ENCODE measurements at places on chromosomes 16 and 17.
A peak's percentile ranks its signal among the peaks of the same experiment; 100 is the strongest.

GRCh38 chr17:51263006-51263405 is 2.7 kb downstream of the UTP18 start:
- no peak for DNase-seq

DNA sequence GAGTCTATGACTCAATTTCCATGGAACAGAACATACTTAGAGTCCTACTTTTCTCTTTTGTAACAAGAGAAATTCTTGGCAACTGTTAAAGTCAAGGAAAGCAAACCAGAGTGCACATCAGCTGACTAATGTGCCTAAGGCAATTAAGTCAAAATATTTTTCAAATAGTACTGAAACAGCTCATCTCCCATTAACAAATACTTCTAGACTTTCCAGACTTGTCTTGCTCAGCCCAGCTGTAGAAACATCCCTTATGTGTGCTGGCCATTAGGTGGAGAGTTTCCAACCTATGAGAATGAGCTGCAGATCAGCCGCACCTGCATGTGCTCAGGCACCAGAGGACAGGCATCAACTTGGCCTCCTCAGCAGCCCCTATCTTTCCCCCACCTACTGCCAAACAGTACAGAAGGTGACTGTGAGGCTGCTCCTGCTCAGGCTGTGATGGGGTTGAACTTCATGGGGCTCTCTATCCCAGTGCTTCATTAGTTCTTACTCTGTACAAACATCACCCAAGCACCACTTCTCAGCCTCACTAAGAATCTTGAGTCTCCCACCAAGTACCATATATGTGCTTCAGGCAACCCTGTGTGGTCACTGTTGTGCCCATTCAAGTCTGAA is 32.2 kb downstream of the TEX2 start:
- DNase-seq: no peak

DNA sequence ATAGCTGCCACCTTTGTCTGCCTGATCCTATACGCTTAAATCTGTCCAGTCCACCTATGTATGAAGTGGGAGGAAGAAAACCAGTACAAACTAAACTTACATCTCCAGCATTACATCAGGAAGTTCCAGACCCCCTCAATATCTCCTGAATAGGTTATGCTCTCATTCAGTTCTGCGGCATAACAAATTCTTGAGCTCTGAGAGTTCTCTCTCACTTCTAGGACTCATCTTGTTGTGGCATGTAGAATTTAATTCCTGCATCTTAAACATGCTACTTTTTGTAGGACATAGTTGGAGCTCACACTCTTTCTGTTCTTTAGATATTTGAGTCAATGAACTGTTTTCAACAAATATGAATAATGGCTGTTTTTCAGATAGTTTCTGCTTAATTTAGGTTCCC is 662.5 kb downstream of the CDH11 start:
- DNase-seq: no peak

GRCh38 chr17:39404542-39405378 is 3.3 kb upstream of the FBXL20 start:
- peak; percentile 8 for DNase-seq

GRCh38 chr16:69890892-69891282 is 60.2 kb upstream of the CLEC18A start:
- no peak for DNase-seq

DNA sequence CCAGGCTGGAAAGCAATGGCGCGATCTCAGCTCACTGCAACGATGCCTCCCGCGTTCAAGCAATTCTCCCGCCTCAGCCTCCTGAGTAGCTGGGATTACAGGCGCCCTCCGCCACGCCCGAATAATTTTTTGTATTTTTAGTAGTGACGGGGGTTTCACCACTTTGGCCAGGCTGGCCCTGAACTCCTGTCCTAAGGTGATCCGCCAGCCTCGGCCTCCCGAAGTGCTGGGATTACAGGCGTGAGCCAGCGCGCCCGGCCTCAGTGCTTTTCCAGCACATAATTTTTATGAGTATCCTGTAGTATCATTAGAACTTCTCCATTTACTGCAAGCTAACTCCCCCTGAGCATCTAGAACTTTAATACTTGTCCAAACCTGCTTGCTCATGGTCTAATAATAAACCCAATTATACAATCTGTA is 1.8 kb downstream of the UBE2G1 start:
- no peak for DNase-seq

- DNase-seq: peak; percentile 32
Measured at GRCh38 chr17:74453665-74454196, 12.7 kb upstream of the CD300A start.

DNA sequence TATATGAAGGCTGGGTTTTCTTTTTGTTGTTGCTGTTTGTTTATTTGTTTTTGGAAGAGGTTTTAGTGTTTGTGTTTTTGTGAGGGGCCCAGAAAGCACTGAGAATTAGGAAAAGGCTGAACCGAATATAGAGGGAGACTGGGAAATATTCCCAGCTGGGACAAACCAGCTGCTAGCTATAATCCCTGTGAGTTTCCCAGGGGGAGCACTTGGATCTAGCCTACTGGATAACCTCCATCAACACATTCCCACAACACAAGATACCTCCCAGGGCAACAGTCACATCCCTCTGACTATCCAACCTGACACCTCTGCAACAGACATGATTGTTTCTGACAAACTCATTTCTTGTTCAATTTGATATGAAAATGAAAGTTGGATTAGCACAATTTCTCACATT is 16.7 kb downstream of the CDH11 start:
- DNase-seq: no peak

DNA sequence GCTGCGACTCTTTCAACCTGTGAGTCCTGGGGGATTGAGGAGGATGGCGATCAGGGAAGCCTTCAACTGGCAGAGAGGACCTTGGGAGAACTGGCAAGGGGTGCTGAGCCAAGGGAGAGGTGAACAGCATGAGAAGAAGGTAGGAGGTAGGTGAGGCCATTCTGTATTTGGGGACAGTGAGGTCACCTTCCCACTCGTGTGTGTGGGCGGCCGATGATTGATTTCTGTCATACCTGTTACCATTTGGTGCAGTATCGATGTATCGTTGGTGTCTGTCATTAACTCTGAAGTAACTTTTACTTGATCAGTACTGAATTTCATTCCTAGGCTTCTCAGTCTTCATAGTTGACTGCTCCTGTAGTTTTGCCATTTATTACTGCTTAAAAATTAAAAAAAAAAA is 3.8 kb downstream of the ARSG start:
- DNase-seq: peak; percentile 15

DNA sequence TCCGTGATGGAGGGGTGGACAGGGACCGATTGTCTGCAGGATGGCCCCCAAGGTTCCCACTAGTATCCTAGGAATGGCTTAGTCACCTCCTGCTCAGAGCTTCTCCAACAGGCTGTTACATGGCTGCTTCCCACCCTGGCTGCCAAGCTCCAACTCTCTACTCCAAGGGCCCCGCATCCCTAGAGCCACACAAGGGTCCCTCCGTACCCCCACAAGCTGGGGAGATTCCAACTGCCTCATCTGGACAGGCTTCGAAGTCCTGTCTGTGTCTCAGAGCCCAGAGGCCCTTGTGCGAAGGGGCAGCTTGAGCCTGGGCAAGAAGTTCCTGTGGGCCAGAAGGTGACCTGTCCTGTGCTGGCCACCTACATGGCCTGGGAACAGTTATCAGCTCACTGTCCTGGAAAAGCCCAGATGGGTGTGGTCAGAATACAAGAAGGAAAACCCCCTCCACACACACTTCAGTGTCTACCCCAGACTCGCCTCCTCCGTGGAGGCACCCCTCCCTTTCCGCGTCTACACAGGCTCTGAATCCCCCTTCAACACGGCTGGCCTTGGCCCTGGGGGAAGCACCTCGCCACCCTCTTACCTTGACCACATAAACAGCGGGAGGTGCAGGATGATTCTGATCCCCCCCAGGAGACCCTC is 586 bp downstream of the MEAK7 start:
- no peak for DNase-seq

DNA sequence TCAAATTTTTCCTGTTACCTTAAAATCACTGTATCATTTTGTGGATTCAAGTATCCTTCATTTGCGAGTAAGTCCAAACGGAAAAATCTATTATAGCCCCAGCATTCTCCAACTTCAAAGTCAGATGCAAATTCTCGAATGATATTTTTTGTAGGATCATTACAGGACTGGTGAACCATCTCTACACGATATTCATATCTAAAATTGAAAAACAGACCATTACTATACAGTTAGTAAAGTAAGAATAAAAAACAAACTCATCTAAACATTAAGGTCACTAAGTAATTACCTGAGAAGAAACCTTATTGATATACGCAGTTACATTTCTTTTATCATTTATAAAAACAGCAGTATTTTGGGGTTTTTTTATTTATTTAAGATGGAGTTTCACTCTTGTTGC is 49.8 kb downstream of the TRIM37 start:
- no peak for DNase-seq

- no peak for DNase-seq
Measured at GRCh38 chr16:20409398-20410120, at the start of gene ACSM5. Gene ACSM5 (plus strand): TSS chr16:20409534. CDS start chr16:20411485, 1,951 bp downstream.

GRCh38 chr17:45031231-45032173 is 19.9 kb downstream of the DCAKD start:
- no peak for DNase-seq

DNA sequence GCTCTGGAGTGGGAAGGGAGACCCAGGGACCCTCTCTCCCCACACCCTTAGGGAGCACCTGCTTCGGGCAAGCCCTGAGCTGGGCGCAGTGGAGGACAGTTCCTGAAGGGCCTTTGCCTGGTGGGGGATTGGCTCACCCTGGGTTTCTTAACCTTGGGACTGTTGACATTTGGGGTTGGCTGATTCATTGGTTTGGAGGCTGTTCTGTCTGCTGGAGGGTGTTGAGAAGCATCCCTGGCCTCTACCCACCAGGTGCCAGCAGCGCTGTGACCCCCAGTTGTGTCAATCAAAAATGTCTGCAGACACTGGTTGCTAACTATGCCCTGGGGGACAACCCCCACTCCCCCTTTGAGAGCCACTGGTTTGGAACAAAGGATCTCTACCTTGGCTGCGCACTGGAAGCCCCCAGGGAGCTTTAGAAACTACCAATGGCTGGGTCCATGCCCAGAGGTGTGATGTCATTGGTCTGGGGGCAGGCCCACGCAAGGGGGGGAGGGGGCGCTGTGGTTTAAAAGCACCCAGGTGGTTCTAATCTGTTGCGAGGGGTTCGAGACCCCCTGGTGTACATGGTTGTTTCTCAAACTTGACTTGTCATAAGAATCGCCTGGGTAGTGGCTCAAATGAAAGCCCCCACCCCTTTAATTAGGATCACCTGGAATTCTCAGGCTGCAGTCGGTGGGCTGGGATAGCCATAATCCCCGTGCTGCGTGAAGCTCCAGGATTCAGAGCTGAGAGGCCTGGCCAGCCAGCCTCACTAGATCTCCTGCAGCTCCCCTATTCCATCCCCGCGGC is 151.9 kb upstream of the GSE1 start:
- no peak for DNase-seq

DNA sequence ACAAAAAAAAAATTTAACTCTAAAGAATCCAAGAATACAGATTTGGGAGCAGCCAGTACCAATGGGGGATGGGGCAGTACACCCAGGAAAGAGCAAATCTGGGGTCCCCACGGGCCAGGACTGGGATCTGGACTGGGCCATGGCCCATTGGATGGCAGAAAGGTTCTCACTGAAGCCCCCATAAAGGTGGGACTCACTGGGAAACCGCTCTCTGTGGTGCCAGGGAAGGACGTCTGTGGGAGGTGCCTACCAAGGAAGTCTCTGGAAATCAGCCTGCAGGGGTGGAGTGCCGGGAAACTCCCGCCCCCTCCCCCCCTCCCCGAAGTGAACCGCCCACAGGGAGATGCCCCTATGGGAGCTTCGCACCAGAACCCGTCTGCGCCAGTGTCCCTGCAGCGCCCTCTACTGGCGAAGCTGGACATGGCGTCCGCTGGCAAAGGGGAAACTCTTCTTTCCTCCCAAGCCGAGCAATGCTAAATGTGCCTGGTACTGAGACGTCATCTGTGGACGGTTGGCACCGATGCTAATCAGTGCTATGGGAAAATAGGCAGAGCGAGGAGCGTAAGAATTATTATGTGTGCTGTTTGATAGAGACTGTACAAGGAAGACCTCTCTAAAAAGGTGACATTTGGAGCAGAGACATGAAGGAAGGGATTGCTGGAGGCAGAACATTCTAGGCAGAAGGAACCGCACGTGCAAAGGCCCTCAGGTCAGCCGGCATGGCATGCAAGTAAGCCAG is 671.1 kb downstream of the WWOX start:
- peak; percentile 63 for DNase-seq

DNA sequence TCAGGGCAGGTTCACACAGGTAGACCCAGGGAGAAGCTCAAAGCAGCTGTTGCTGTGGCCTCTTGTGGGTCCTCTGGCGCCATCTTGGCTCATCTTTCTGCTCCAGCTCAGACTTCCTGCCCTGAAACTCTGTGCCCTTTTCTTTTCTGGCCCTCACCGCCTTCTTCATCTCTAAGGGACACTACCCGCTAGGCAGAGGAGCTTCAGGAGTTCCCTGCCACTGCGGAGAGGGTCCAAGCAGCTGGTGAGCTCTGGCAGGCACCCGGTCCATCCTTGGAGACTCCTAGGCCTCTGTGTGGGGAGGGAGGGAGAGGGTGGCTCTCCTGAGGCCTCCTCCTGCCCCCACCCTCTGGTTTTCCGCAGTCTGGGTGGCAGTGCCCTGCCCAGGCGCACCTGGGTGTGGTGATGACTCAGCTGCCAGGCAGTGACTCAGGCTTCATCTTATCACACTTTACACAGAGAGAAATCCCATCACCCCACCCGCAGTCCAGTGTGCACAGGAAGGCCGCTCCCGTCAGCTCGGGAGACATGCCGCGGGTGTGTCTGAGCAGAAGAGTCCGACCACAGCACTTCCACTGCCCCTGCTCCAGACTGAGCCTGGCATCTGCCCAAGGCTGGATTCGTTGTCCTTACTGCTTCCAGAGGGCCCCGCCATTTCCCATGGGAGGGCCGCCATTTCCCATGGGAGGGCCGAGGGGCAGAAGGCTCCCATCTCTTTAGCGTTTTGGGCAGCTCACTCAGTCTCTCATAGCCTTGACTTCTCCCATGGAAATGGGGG is 7.3 kb downstream of the NT5C start:
- DNase-seq: peak; percentile 71

- DNase-seq: no peak
Measured at GRCh38 chr16:24117680-24118079, 138.5 kb upstream of the CACNG3 start.
